ENCODE measurements at places on chromosomes 5 and 9. TPM values are rescaled to one million over a fixed set of nuclear protein-coding genes. Genes with fewer than 3 reads are reported as not detected.
A peak's percentile ranks its signal among the peaks of the same experiment; 100 is the strongest.

DNA sequence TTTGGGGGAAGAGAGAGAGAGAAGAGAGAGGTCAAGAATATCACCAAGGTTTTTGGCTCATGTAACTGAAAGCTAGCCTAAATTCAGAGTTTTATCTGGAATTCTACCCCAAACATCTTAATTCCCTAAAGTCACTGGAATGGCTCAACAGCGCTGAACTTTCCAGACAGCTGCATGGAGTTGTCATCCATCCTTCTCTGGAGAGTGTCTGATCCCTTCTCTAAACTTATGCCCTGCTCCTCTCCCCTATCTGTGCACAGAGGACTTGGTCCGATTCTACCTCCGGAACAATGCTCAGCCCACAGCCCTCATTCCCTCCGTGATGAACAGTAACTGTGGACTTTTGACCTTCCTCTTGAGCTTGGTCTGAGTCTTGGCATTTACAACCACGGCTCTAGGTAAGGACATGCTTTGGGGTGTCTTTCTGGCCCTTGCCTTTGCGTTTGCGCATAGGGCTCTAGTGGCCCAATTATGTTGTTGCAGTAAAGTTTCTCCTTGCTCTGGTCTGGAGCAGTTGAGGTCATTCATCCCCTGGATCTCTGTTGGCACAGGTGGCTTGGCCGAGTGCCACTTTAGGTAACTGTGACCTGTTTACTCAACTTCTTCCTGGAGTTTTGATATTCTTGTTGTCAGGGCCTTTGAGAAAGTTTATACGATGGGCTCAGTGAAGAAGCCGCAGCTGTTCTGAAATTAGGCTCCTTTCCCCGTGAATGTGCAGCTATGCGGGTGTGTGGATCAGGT lies 18.3 kb upstream of the CD180 start:
- peak overlapping the region; percentile 97 for H3K27ac ChIP-seq
- peak overlapping the region; percentile 14 for H3K4me3 ChIP-seq
- H3K27me3 ChIP-seq = no peaks in the 10 kb centered on the region
- H3K4me1 ChIP-seq = peaks cover 54% of the 10 kb centered on the region

- no peak overlapping the region for H3K4me3 ChIP-seq
- H3K36me3 ChIP-seq = no peaks in the 10 kb centered on the region
- peaks cover 42% of the 10 kb centered on the region for H3K27me3 ChIP-seq
- H3K27ac ChIP-seq = no peak overlapping the region
- no peak for DNase-seq
- no peaks in the 10 kb centered on the region for H3K4me1 ChIP-seq
Measured at GRCh38 chr5:148645527-148645926, 8.8 kb downstream of the HTR4 start.

PCDHA6 gene
- total RNA-seq = not detected

GRCh38 chr5:92713335-92713743 lies 867.7 kb downstream of the NR2F1-AS1 start:
- no peak overlapping the region for H3K4me3 ChIP-seq
- H3K36me3 ChIP-seq = no peaks in the 10 kb centered on the region
- H3K27me3 ChIP-seq = no peaks in the 10 kb centered on the region
- no peak for DNase-seq
- no peaks in the 10 kb centered on the region for H3K4me1 ChIP-seq

COL23A1 gene
- not detected for total RNA-seq

PCDHGA9 gene
- 0.23 TPM for total RNA-seq

DNA sequence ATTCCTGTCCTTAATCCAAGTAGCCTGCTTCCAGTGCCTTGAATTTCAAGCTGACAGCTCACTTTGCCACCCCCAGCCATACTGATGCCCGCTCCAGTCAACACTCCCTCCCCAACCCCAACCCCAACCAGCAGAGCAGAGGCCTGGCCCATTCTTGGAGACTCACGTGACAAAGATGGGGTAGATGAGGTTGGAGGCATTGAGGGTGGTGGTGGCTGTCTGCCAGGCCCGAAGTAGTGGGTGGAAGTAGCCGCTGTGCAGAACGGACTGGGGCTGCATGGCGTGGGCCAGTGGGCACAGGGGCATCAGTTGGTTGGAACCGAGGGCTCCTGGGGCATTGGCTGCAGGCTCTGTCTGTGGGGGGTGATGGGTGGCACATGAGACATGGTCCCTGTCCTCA lies 7.8 kb downstream of the ALAD start:
- peaks cover 1% of the 10 kb centered on the region for H3K4me1 ChIP-seq
- no peak for DNase-seq
- no peak overlapping the region for H3K4me3 ChIP-seq
- H3K27ac ChIP-seq = no peak overlapping the region
- peaks cover 22% of the 10 kb centered on the region for H3K36me3 ChIP-seq

ADRA1B gene
- not detected for total RNA-seq

CXXC5 gene
- 2.9 TPM for total RNA-seq

DNA sequence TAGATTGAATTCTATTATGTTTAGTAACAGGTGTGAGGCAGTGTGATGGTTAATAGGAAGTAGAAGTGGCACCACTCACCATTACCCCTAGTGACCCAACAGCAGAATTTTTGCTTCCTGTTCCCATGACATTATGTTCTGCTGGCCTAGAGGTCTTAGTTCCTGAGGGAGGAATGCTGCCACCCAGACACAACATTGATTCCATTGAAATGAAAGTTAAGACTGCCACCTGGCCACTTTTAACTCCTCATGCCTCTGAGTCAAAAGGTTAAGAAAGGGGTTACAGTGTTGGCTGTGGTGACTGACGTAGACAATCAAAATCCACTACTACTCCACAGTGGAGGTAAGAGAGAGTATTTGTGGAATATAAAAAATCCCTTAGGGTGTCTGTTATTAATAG lies 218.9 kb upstream of the NMUR2 start:
- DNase-seq = no peak
- no peak overlapping the region for H3K27ac ChIP-seq
- no peaks in the 10 kb centered on the region for H3K27me3 ChIP-seq

DNA sequence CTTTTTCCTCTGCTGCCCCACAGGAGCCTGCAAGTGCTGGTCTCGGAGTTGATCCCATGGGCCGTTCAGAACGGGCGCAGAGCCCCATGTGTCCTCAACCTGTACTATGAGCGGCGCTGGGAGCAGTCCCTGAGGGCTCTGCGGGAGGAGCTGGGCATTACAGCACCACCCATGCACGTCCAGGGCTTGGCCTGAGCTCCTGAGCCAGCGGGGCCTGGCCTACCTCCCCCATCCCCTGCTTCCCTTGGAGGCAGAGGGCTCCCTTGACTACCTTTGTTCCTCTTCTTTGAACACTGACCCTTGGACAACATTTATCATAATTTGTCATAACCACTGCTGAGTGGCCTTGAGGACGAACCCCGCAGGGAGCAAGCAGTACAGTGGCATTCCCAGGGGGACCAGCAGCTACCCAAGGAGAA lies 6.9 kb upstream of the SLC27A4 start:
- H3K4me3 ChIP-seq = no peak overlapping the region
- peaks cover 7% of the 10 kb centered on the region for H3K36me3 ChIP-seq
- no peak overlapping the region for H3K27ac ChIP-seq

- H3K27ac ChIP-seq = no peak overlapping the region
- H3K27me3 ChIP-seq = no peaks in the 10 kb centered on the region
- no peak for DNase-seq
- H3K4me3 ChIP-seq = no peak overlapping the region
Measured at GRCh38 chr5:39016587-39017275, 57.5 kb downstream of the RICTOR start.

SH3TC2 gene
- not detected for total RNA-seq

GRCh38 chr9:138077126-138077525 lies 199.5 kb downstream of the CACNA1B start:
- H3K4me3 ChIP-seq = no peak overlapping the region
- H3K27ac ChIP-seq = no peak overlapping the region
- no peak for DNase-seq
- no peaks in the 10 kb centered on the region for H3K4me1 ChIP-seq
- H3K27me3 ChIP-seq = peaks cover 3% of the 10 kb centered on the region

DNA sequence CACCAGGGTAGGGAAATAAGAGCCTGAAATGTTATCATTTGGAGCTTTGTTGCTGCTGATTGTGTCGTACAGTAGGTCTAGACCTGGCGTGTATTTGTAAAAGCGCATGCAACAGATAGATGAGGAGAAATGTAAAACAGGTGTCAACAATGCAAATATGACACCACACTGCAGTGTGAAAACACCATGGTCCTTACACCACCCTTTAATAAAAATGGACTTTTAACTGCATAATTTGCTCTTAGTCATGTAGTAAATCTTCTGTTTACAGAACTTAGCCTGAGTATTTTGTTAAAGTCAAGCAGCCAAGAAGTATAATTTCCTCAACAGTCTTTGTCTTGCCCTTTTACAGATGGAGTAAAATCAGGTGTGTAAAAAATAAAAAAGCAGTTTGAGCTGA lies 13.9 kb downstream of the PCBD2 start:
- H3K27me3 ChIP-seq = no peaks in the 10 kb centered on the region
- peaks cover 41% of the 10 kb centered on the region for H3K4me1 ChIP-seq
- no peak for DNase-seq
- H3K4me3 ChIP-seq = no peak overlapping the region

GRCh38 chr5:26121338-26121737 lies 917.0 kb downstream of the CDH9 start:
- no peak overlapping the region for H3K27ac ChIP-seq
- H3K27me3 ChIP-seq = no peaks in the 10 kb centered on the region
- H3K36me3 ChIP-seq = no peaks in the 10 kb centered on the region

DNA sequence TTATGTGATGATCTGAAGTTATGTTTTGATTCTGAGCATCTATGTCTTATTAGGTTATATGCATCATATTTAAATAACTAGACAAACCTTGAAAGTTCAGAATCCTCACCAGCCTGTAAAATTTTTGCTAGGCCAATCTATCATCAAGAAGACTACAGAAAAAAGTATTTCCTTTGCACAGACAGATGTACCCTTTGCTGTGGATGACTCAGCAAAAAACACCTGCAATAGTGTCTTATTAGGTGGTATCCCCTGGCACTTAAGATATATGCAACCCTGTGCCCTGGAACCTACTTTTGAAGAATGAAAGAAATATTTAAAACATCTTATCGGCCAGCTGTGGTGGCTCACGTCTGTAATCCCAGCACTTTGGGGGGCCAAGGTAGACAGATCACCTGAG lies 130.6 kb downstream of the SLF1 start:
- no peak overlapping the region for H3K27ac ChIP-seq
- H3K4me1 ChIP-seq = peaks cover 5% of the 10 kb centered on the region
- DNase-seq = no peak
- H3K36me3 ChIP-seq = no peaks in the 10 kb centered on the region
- peaks cover 6% of the 10 kb centered on the region for H3K27me3 ChIP-seq

ARID3C gene
- total RNA-seq = 0.21 TPM

TRIM36 gene
- not detected for total RNA-seq

DNA sequence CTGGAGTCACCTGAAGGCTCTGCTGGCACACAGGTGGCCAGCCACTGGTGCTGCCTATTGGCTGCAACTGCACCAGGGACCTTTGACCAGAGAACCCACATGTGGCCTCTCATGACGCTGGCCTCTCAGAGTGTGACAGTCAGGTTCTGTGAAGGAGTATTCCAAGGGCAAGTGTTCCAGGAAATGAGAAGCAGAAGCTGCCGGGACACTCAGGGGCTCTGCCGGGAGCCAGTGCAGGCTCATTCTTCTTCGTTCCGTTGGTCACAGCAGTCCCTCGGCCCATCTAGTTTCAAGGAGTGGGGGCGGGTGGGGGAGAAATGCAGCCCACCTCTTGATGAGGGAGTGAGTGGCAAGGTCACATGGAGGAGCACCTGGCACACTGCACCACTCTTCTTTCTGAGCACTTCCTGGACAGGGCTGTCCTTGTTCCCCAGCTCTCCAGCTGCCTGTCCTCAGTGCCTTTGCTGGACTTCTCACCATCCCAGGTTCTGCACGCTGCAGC lies 237.5 kb downstream of the GADD45G start:
- H3K4me3 ChIP-seq = no peak overlapping the region
- no peaks in the 10 kb centered on the region for H3K4me1 ChIP-seq
- H3K27ac ChIP-seq = no peak overlapping the region
- DNase-seq = no peak
- H3K36me3 ChIP-seq = no peaks in the 10 kb centered on the region

DNA sequence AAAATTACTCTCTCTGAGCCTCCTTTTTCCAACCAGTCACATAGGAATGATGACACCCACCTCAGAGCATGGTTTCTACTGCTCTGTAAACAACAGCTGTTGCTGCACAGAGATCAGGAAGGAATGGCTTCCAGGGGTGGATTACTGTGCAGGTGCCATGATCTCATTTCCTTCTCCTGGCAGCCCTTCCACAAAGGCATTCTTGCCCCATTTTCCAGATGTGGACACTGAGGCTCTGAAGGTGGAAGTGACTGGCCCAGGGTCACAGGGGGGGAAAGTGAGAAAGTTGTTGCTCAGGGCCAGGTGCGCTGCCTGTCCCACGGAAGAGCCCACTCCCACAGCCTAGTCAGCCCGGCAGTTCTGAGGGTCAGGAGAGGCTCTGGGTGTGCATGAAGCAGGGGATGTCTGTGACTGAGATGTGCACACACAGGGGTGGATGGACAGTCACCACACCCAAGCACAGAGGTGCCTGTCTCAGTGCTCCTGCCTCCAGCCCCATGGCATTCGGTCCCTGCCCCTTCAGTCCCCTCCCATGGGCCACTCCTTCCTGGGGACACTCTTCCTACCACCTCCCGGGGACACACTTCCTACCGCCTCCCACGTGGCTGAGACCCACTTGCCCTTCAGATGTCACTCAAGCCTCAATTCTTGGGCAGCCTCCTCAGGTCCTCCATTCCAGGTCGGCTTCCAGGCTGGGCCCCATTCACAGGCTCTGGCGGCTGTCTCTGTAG lies 17.0 kb downstream of the FGFR4 start:
- H3K27me3 ChIP-seq = peaks cover 2% of the 10 kb centered on the region
- DNase-seq = no peak
- no peaks in the 10 kb centered on the region for H3K36me3 ChIP-seq
- H3K27ac ChIP-seq = no peak overlapping the region
- H3K4me1 ChIP-seq = no peaks in the 10 kb centered on the region
- no peak overlapping the region for H3K4me3 ChIP-seq

- H3K27me3 ChIP-seq = no peaks in the 10 kb centered on the region
- no peaks in the 10 kb centered on the region for H3K36me3 ChIP-seq
- no peak overlapping the region for H3K4me3 ChIP-seq
- peaks cover 18% of the 10 kb centered on the region for H3K4me1 ChIP-seq
- DNase-seq = no peak
- no peak overlapping the region for H3K27ac ChIP-seq
Measured at GRCh38 chr9:35826071-35826701, 2.3 kb downstream of the FAM221B start.

DNA sequence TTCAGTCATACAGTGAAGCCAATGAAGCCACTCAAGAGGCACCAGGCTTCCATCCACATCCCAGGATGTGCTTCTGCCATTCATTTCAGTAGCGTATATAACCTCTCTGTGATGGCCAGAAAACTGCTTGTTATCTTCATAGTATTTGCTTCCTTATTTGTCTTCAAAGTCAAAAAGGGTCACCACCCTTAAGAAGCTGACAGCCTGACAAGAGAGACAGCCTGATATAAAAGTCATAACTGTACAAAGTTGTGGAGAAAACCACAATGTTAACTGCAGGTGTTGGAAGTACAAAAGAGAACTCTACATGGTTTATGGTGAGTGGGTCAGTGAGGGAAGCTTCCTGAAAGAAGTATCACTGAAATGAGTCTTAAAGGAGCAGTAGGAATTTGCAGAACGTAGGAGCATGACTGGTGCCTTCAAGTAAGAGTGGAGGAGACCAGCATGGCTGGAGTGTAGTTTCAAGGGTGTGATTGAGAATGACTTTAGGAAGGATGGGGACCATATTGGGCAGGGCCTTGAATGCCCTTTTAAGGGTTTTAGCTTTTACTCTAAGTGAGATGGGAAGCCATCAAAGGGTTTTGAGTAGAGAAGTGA lies 33.7 kb downstream of the NIM1K start:
- no peaks in the 10 kb centered on the region for H3K27me3 ChIP-seq
- no peaks in the 10 kb centered on the region for H3K4me1 ChIP-seq
- no peaks in the 10 kb centered on the region for H3K36me3 ChIP-seq
- H3K27ac ChIP-seq = no peak overlapping the region

GRCh38 chr5:174413567-174414314 lies 310.6 kb upstream of the MSX2 start:
- no peak overlapping the region for H3K4me3 ChIP-seq
- H3K36me3 ChIP-seq = no peaks in the 10 kb centered on the region
- H3K4me1 ChIP-seq = no peaks in the 10 kb centered on the region
- H3K27ac ChIP-seq = no peak overlapping the region
- peaks cover 2% of the 10 kb centered on the region for H3K27me3 ChIP-seq

Measured in activated T-helper 2 cell treated with anti-CD3 and anti-CD28 coated beads, Interferon-gamma antibody, Interleukin-2, Interleukin-4, amounts not matched to agents 10 μg/mL and 5 μg/mL and 100 μg/mL, durations not matched to agents 14 hours and 24 hours and 36 hours (primary cell).